ENCODE measurements at places on chromosomes 5 and 9.

GRCh38 chr5:113343343-113343742, 91.4 kb downstream of the TSSK1B start:
- DNase-seq, result no peak

GRCh38 chr9:135739271-135740220, 37.6 kb downstream of the KCNT1 start:
- DNase-seq, result no peak

GRCh38 chr5:140647042-140647419, 399 bp downstream of the NDUFA2 start:
- no peak for DNase-seq

GRCh38 chr9:137461663-137462395, 2.7 kb upstream of the NSMF start:
- peak; percentile 90 for DNase-seq
